Body of pancreas (tissue), 4 donors: ENCODE measurements at places on chromosomes 6 and 20. TPM values are rescaled to one million over a fixed set of nuclear protein-coding genes. Genes with fewer than 3 reads are reported as not detected.
A peak's percentile ranks its signal among the peaks of the same experiment; 100 is the strongest.

Gene ECT2L
- not detected for total RNA-seq

Gene LAMA2
- total RNA-seq: 43.3 TPM

Gene SCAF8
- total RNA-seq: 24.1 TPM

Gene KCNS1
- total RNA-seq: not detected

Gene PTCRA
- not detected for total RNA-seq

Gene BAG2
- 3.0 TPM for total RNA-seq

Gene BPIFB4
- total RNA-seq: not detected

Gene RSPO3
- 7.3 TPM for total RNA-seq

Gene GID8
- 29.7 TPM for total RNA-seq

Gene RBBP8NL
- 2.3 TPM for total RNA-seq

GRCh38 chr20:2836035-2836434 is 4.4 kb downstream of the PCED1A start:
- peaks cover 14% of the 10 kb centered on the region for H3K4me1 ChIP-seq
- H3K27ac ChIP-seq: no peak overlapping the region
- H3K27me3 ChIP-seq: no peaks in the 10 kb centered on the region
- no peaks in the 10 kb centered on the region for H3K36me3 ChIP-seq
- no peak for DNase-seq

DNA sequence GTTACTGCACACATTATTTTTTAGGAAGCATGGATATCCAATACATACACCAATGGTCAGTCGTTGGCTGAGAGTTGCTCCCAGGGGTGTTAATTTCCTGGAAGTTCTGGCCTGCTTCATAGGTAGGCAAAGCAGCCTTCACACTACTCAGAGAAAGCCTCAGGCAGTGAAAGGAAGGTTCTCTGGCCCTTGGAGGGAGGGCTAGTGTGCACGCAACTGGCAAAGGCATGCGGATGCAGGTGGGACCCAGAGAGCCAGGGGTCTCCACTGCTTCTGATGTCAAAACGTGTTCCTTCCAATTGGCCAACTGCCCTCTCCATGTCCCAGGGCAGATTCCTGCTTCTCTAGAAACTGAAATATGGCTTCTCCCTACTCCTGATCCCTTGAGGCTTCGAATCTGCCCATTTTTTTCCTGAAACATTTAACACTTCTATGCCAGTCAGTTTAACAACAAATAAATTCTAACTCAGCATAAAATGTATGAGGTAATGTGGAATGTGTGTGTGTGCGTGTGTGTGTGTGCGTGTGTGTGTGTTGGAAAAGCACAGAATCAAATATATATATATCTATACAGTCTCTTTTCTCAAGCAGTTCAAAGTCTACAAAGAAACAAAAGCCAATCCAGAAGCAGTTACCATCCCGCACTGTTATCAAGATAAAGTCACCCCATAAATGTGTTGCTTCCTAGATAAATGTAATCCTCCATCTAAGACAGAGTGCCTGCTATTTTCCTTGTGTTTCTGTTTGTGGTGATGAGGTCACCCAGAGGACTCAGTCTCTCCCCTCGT is 94.0 kb upstream of the HIVEP1 start:
- H3K27ac ChIP-seq: no peak overlapping the region
- H3K27me3 ChIP-seq: no peaks in the 10 kb centered on the region
- no peak overlapping the region for H3K4me3 ChIP-seq
- H3K4me1 ChIP-seq: no peaks in the 10 kb centered on the region

- H3K27ac ChIP-seq: no peak overlapping the region
- peaks cover 37% of the 10 kb centered on the region for H3K4me1 ChIP-seq
- DNase-seq: no peak
- no peak overlapping the region for H3K4me3 ChIP-seq
- no peaks in the 10 kb centered on the region for H3K36me3 ChIP-seq
Observed at GRCh38 chr6:110097443-110097842, 82.0 kb downstream of the WASF1 start.

DNA sequence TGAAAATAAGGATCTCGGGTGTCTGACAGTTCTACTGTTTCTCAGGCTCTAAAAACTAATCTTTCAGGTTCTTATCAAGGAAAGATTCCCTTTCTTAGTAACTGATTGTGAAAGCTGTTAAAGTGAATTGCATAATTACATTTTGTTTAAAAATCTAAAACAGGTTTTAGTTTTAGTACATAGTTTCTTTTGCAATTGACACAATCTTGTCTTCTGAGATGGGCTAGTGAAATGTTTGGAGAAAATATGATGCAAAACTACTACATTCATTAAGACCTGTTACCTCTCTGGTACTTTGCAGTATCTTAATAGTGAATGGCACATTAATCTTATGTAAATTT is 298.4 kb downstream of the UTRN start:
- DNase-seq: no peak
- H3K36me3 ChIP-seq: no peaks in the 10 kb centered on the region

DNA sequence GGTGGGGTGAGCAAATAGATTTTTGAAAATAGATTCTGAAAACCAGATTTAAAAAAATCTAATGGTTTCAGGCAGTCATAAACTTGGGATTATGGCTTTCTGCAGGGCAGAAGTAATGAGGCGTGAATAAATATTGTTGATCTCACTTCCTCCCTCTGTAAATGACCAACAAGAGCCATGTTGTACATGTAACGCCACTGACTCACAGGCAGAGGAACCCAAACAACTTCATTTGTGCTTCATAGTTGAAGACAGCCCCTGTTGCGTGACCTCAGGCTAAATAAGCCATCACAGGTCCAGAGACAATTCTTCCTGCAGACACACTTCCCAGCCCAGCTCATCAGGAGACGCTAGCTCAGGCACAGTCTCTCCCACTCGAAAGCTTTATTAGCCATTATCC is 59.1 kb upstream of the F13A1 start:
- no peak for DNase-seq
- no peak overlapping the region for H3K4me3 ChIP-seq
- no peaks in the 10 kb centered on the region for H3K27me3 ChIP-seq
- H3K36me3 ChIP-seq: no peaks in the 10 kb centered on the region
- H3K27ac ChIP-seq: no peak overlapping the region

DNA sequence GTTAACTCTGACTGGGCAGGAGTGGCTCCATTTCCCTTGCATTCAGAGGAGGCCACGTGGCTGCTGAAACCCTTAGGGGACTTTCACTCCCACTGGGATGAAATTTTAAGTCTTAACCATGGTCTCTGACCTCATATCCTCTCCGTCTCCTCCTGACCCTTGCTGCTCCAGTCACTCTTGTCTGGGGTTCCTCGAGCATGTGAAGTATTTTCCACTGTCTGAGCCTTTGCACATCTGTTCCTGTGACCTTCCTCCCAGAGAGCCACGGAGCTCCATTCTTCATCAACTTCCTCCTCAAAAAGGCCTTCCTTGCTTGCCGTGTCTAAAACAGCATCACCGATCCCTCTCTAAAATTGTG is 153.0 kb upstream of the UST start:
- peak overlapping the region; percentile 2 for H3K27ac ChIP-seq
- no peak overlapping the region for H3K4me3 ChIP-seq
- no peak for DNase-seq
- H3K4me1 ChIP-seq: no peaks in the 10 kb centered on the region
- no peaks in the 10 kb centered on the region for H3K27me3 ChIP-seq

- no peaks in the 10 kb centered on the region for H3K36me3 ChIP-seq
- H3K27me3 ChIP-seq: no peaks in the 10 kb centered on the region
- no peak overlapping the region for H3K27ac ChIP-seq
- H3K4me3 ChIP-seq: no peak overlapping the region
- DNase-seq: no peak
- no peaks in the 10 kb centered on the region for H3K4me1 ChIP-seq
Observed at GRCh38 chr6:20921578-20921977, 387.3 kb downstream of the CDKAL1 start.

DNA sequence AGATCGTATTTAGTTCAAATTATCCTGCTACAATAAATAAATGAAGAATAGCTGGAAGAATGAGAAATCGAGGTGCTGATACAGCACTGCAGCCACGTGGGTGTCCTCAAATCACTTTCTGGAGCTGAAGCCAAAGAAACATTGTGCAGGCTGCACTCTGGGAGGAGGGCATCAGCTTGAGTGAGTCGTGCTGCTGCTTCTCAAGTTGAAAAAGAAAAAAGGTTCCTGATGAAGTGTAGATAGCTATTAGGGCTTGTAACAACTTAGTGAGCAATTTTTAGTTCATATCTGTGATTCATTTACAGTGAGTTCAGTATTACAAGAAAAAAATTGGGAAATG is 40.5 kb downstream of the DSE start:
- no peaks in the 10 kb centered on the region for H3K27me3 ChIP-seq
- no peak overlapping the region for H3K4me3 ChIP-seq
- H3K4me1 ChIP-seq: no peaks in the 10 kb centered on the region

DNA sequence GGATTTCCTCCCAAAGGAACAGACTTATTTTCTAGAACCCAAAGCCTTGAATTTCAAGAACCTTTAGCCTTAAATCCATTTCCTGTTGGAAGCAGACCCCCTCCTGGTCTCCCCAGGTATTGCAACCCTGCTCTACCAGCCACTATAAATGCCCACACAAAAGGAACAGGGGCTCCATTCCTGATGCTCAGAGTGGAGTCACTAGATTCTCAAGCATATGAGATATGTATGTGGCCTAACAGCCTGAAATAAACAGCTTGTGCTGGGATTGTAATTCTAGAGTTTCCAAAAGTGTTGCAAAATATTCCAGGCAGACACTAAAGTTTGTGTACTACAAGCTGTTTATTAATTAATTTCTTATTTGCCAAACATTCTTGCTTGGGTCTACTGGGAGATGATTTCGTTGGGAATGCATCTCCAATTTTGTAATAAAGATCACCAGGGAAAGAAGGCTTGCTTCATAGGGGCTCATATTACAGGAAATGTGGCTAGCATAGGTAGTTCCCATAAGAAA is 44.8 kb downstream of the RIPOR3 start:
- DNase-seq: no peak
- H3K36me3 ChIP-seq: no peaks in the 10 kb centered on the region
- H3K27ac ChIP-seq: peak overlapping the region; percentile 76
- H3K4me3 ChIP-seq: no peak overlapping the region
- H3K4me1 ChIP-seq: peaks cover 8% of the 10 kb centered on the region

- no peaks in the 10 kb centered on the region for H3K36me3 ChIP-seq
- DNase-seq: no peak
- H3K27ac ChIP-seq: no peak overlapping the region
- no peaks in the 10 kb centered on the region for H3K27me3 ChIP-seq
- no peaks in the 10 kb centered on the region for H3K4me1 ChIP-seq
Observed at GRCh38 chr6:142155091-142155490, 8.0 kb downstream of the VTA1 start.

- no peak for DNase-seq
- H3K27me3 ChIP-seq: no peaks in the 10 kb centered on the region
- no peaks in the 10 kb centered on the region for H3K36me3 ChIP-seq
Observed at GRCh38 chr20:18666803-18667415, 79.1 kb downstream of the DTD1 start.

GRCh38 chr6:32624565-32624964 is 12.6 kb upstream of the HLA-DQA1 start:
- H3K4me3 ChIP-seq: no peak overlapping the region
- no peak overlapping the region for H3K27ac ChIP-seq
- no peaks in the 10 kb centered on the region for H3K36me3 ChIP-seq
- H3K27me3 ChIP-seq: no peaks in the 10 kb centered on the region
- DNase-seq: no peak
- H3K4me1 ChIP-seq: no peaks in the 10 kb centered on the region

DNA sequence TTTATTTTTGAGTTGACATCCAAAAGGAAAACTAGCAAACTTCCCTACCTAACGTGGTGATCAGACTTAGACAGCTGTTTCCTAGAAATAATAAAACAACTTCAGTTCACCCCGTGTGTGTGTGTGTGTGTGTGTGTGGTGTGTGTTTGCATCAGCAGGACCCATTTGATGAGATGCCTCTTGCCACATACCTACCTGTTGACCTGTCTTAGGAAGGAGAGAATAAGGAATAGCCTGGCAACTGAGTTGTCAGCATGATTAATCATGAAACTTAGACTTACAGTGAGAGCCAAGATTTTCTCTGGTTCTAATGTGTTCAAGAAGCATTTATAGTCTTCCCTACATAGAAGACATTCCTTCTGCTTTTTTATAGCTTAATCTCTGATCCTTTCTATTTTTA is 16.1 kb upstream of the PBOV1 start:
- H3K4me3 ChIP-seq: no peak overlapping the region
- no peaks in the 10 kb centered on the region for H3K36me3 ChIP-seq
- no peaks in the 10 kb centered on the region for H3K27me3 ChIP-seq
- H3K27ac ChIP-seq: peak overlapping the region; percentile 21

GRCh38 chr6:8481727-8482126 is 46.4 kb upstream of the SLC35B3 start:
- no peaks in the 10 kb centered on the region for H3K4me1 ChIP-seq
- no peak for DNase-seq
- H3K27me3 ChIP-seq: no peaks in the 10 kb centered on the region
- H3K27ac ChIP-seq: no peak overlapping the region
- no peaks in the 10 kb centered on the region for H3K36me3 ChIP-seq
- no peak overlapping the region for H3K4me3 ChIP-seq

DNA sequence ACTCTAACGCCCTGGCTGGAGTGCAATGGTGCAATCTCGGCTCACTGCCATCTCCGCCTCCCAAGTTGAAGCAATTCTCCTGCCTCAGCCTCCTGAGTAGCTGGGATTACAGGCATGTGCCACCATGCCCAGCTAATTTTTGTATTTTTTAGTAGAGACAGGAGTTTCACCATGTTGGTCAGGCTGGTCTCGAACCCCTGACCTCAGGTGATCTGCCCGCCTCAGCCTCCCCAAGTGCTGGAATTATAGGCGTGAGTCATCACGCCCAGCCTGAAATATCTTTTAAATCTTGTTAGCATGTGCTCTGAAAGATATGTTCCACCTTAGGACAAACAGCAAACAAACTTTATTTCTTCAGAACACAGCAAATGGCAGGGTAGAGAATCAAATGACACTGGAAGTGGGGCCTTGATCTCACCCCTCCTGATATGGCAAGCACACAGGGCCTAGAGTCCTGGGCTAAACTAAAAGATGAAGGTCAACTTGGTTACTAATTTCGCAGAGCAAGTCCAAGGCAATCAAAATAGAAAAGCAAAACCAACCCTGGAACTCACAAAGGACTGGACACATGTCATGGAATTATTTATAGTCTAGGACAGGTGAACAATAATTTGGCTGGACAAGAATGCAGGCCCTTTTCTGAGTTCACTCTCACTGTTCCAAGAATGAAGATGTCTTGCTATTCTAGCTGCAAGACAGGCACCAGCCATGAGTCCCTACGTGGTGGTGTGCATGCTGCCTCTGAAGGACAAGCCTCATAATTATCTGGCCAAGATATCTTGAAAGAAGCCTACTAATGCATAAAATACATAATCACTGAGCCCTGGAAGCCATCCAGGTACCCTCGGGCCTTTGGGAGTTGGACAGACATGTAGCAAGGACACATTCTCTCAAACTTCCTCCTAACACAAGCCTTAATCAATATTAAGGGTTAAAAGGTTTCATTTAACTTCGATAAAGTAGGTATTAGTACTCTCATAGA is 35.6 kb downstream of the B4GALT5 start:
- peaks cover 69% of the 10 kb centered on the region for H3K4me1 ChIP-seq
- peak overlapping the region; percentile 77 for H3K27ac ChIP-seq
- no peaks in the 10 kb centered on the region for H3K27me3 ChIP-seq
- no peaks in the 10 kb centered on the region for H3K36me3 ChIP-seq
- H3K4me3 ChIP-seq: no peak overlapping the region

- H3K4me3 ChIP-seq: no peak overlapping the region
- H3K36me3 ChIP-seq: no peaks in the 10 kb centered on the region
- no peaks in the 10 kb centered on the region for H3K4me1 ChIP-seq
- H3K27me3 ChIP-seq: no peaks in the 10 kb centered on the region
Observed at GRCh38 chr6:154229786-154230185, 126.8 kb downstream of the IPCEF1 start.

- no peak overlapping the region for H3K27ac ChIP-seq
- no peak overlapping the region for H3K4me3 ChIP-seq
- H3K27me3 ChIP-seq: no peaks in the 10 kb centered on the region
- H3K36me3 ChIP-seq: no peaks in the 10 kb centered on the region
- no peak for DNase-seq
- no peaks in the 10 kb centered on the region for H3K4me1 ChIP-seq
Observed at GRCh38 chr6:64090352-64090751, 454.8 kb downstream of the PHF3 start.
